ENCODE measurements at places on chromosomes 1 and 21.

DNA sequence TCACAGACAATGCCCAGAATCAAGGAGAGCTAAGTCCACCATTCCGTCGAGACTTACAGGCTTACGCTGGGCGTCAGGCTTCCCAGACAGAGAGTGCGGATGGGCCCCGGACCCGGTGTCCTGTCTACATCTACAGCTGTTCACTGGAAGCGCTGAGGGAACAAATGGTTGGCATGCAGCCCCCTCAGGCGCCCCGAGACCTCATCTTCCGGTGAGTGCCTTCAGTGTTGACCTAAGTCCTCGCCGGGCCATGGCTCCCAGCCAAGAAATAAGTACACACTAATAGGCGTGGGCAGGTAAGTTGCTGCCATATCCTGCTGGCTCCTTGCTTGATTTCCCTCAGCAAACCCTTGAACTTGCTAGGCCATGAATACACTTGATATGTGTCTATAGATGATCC is 26.2 kb downstream of the HYI start:
- DNase-seq = no peak

DNA sequence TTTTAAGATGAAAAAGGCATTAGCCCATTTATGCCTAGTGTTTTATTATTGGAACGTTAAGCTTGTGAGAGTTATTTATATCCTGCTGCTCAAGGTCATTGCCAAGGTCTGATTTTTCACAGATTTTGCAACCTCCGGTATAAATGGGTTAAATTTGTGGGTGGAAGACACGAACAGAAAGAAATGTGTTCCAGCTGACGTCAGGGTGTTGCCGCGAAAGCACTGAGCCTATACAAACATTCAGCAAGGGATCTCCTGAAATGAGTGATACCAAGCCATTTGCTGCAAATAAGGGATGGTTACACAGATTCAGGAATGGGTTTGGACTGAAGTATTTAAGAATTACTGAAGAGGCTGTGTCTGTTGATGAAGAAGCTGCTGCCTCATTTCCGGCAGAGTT is 32.2 kb downstream of the TMED5 start:
- peak; percentile 30 for DNase-seq

- no peak for DNase-seq
Measured at GRCh38 chr1:33061834-33062233, 19.1 kb upstream of the AZIN2 start.

DNA sequence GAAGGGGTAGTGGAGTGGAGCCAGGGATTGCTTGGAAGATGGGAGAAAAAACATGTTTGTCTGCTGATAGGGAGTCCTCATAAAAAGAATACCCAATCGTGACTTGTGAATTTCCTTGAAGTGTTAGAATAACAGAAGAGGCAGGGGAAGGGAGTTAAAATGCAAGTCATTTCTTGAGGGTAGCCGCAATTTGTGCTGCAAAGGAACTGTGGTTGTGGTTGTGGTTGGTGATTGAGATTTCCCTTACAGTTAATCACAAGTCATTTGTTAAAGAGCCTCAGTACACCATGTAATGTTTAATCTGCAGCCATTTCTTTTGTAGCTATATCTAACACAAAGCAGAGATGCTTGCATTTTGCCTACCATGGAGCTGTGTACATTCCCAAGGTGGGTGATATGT is 38.5 kb upstream of the EGLN1 start:
- DNase-seq = no peak

DNA sequence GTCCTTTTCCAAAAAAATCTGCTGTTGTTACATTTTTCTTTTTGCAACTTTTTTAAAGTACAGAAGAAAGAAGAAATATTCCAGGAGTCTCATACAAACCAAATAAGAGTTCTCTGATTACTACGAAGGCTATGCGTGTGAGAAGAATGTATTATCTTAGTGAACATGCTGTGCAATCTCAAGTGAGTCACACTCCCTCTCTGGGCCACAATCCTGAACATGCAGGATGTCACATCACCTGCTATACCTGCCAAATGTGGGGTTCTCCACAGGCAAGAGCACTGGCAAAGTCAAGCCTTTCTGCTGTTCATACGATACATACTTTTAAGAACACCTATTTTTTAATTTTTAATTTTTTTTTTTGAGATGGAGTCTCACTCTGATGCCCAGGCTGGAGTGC is 21.7 kb upstream of the TRIM63 start:
- DNase-seq = no peak

Measured in cardiac muscle cell (in vitro differentiated cells and primary cell).